ENCODE measurements at places on chromosomes 16 and 17.

- no peak for DNase-seq
These were observed 28.1 kb upstream of the HNF1B start for GRCh38 chr17:37772982-37773381.

- DNase-seq, result peak; percentile 96
These were observed at the start of the genes COX4I1 and EMC8 for GRCh38 chr16:85799497-85800320. COX4I1 (plus strand) TSS chr16:85799695; CDS start chr16:85801206, 1,511 bp downstream. EMC8 (minus strand) TSS chr16:85799544; CDS start chr16:85799295, 249 bp downstream.

- DNase-seq, result peak; percentile 81
These were observed 1.5 kb downstream of the NDRG4 start for GRCh38 chr16:58501242-58502131.

DNA sequence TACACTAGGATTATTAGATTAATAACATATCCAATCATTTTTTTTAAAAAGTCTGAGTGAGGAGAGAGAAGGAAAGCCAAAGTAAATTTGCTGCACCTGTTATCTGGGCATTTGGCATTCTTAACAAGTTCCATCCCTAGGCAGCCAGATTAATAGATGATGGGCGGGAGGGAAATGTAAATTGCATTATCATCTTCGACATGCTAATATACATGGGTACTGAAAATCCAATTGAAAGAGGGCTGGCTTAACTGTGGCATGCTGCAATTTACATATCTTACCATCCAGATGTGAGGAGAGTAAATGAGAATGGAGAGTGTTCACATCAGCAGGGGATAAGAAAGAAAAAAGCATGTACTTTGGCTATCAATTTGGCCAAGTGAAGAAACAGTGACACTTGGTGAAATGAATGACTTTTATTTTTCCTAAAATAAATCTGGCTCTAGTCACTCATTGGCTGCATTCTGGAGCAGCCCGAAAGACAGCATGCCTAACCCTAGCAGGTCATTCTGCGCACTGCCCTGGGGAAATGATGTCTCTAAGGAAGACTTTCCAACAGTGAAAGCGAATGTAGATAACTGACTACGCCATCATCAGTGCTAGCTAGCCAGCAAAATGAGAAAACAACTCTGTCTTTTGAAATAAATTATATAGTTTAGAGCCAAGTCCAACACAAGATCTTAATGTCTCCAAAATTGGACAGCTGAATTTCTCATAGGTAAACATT lies 57.9 kb downstream of the HYDIN start:
- DNase-seq, result no peak

GRCh38 chr17:45907750-45908395 lies 13.5 kb downstream of the MAPT start:
- peak; percentile 34 for DNase-seq

DNA sequence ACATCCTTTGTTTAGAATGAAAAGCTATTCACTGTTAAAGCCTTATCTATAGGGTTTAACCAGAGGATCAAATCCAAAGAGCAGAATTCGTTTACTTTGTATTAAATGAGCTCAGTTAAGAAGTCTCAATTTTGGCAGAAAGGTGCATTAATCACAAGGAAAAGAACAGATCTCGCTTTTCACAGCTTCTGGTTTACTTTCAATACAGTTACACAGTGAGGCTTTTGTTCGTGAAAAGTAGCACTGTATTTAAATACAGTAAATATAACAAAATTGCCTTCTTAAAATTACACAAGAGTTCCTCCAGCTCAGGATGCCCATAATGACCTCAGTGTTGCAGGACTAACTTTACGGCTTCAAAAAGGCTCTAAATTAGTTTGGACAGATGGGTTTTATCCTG lies 669.1 kb upstream of the SALL1 start:
- no peak for DNase-seq

DNA sequence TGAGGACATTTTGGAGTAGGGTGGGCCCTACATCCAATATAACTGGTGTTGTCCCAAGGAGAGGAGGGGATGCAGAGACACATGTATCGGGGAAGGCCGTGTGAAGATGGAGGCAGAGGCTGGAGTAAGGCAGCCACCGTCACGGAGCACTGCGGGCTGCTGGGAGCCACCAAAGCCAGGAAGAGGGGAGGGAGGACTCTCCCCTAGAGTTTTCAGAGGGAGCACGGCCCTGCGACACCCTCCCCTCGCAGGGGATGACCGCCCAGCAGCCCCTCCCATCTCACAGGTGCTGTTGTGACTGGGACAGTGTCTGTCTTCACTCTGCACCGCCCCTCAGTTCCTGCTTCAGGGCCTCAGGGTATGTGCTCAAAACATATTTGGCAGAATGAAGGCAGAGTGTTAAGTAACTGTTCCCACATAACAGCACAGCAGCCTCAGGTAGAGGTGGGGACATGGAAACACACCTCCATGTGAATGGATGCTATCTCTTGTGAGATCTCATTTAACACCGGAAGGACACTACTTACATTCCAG lies 82.2 kb downstream of the RBFOX3 start:
- DNase-seq, result no peak

DNA sequence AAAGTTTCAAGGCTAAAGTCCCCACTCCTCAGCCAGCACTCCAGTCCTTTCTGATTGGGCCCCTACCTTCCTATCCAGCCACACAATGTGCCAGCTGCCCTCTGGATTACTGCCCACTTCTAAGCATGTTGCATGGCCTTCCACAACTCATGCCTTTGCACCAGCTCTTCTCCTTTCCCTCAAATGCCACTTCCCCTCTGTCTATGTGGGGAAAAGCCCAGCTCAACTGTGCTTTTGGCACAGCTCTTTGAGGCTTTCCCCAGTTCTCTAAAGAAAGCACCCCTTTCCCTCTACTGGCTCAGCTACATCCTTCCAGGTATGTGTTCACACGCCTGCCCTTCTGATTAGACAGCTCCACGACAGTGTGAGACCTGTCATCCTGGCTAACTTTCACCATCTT lies 18.5 kb downstream of the GTF3C1 start:
- no peak for DNase-seq

GRCh38 chr16:57562669-57563486 lies 20.4 kb downstream of the ADGRG5 start:
- no peak for DNase-seq

DNA sequence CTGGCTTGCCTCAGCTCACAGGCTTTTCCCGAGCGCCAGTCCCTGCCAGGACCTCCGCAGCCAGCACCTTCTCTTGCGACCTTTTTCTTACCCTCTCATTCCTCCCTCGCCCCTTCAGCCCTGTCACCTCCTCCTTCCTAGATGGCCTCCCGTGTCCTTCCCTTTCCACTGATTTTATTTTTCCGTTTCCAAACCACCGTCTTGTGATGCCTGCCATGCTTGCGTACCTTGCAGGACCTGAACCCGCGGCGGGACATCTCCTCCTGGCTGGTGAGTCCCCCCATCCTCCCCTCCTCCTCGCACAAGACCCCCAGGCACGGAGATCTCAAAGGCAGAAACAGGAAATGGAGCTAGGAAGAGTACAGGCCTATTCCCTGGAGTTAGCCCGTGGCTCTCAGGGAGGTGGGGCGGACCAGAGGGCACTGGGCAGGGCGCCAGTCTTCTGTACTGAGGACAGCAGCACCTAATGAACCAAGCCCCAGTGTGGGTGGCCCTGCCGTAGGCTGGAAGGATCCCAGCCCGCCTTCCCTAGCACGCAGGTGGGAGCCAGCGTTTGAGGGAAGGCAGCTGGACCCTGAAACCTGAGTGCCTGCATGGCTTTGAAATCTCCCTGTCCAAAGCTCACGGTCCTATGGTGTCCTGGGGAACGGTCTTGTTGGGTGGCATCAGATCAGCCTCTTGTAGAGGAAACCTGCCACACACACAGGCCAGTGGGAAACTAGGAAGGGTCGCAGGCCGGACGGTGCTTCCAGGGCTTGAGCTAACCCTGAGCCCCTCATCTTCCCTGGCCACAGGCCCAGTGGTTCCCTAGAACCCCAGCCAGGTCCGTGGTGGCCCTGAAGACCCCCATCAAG lies 612 bp downstream of the CISD3 start:
- DNase-seq, result peak; percentile 89

- no peak for DNase-seq
These were observed 807.3 kb upstream of the CA10 start for GRCh38 chr17:52965856-52966255.

DNA sequence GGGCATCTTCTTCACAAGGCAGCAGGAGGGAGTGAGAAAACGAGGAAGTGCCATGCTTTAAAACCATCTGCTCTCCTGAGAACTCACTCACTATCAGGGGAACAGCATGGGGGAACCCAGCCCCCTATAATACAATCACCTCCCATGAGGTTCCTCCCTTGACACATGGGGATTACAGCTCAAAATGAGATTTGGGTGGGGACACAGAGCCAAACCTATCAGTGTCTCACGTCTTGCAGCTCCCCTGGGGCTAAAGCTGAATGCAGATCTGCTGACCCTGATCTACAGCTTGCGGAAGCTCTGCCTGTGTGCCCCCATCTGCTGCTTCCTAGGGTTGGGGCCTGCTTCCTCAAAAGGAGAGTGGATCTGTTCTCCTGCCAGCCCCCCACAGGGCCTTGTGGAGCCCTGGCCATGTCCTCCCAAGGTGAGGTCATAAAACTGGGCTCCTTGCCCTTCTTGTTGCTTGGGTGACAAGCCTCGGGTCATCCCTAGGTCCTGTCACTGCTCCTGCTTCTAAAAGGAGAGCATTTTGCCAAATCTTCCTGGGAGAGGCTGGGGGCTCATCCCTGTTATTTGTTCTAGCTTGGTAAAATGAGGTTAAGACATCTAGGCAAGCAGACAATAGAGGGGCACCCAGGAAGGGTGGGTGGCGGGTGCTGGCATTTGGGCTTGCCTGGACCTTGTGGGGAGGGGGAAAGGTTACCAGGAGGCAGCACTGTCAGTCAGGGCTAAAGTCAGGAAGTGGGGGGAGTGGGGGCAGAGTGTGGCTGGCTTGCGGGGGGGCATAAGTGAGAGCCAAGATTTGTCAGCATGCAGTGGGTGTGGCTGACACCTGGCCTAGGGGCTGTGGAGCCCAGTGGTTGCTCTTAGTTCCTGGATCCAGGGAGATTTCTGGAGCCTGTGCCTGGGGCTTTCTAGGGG lies 16.0 kb downstream of the KRT33A start:
- no peak for DNase-seq

DNA sequence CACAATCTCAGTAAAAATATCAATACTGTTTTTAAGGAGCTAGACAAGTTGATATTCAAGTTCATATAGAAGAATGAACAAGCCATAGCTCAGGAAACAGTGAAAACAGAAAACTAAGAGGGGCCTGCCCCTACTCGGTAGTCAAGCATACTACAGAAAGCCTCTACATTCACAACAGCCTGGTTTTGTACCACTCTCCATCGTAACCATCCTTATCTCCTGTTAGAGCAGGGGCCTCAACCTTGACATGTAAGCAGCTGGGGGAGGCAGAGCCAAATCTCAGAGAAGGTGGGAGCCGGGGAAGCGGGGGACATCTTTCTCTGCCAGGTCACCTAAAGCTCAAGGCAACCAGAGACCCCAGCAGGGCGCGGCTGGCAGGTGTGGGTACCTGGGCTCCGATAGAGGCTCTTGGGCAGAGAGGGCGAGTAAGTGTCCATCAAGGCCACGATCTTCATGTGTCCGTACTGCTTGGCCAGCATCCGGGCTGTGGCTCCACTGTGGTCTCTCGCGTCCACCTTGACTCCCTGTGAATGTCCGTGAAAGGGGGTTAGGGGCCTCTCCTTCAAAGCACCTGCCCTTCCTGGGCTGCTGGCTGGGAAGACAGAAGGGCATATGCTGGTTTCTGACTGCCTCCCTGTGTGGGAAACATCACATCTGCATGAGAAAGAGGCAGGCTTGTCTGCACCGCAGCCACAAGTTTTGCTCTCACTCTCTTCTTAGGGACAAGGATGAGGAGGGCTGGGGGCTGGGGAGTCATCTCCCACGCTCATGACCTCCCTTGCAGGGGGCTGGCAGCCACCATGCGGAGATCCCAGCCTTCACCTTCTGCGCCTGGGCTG lies 20.2 kb downstream of the ANKS3 start:
- no peak for DNase-seq

GRCh38 chr16:89312598-89313299 lies 95.2 kb downstream of the ZNF778 start:
- DNase-seq, result no peak

- DNase-seq, result no peak
These were observed 127.5 kb upstream of the COX10 start for GRCh38 chr17:13941781-13942180.

- no peak for DNase-seq
These were observed 32.7 kb downstream of the TRIM37 start for GRCh38 chr17:59073972-59074371.

GRCh38 chr17:71412803-71413202 lies 708.0 kb upstream of the SOX9 start:
- no peak for DNase-seq

DNA sequence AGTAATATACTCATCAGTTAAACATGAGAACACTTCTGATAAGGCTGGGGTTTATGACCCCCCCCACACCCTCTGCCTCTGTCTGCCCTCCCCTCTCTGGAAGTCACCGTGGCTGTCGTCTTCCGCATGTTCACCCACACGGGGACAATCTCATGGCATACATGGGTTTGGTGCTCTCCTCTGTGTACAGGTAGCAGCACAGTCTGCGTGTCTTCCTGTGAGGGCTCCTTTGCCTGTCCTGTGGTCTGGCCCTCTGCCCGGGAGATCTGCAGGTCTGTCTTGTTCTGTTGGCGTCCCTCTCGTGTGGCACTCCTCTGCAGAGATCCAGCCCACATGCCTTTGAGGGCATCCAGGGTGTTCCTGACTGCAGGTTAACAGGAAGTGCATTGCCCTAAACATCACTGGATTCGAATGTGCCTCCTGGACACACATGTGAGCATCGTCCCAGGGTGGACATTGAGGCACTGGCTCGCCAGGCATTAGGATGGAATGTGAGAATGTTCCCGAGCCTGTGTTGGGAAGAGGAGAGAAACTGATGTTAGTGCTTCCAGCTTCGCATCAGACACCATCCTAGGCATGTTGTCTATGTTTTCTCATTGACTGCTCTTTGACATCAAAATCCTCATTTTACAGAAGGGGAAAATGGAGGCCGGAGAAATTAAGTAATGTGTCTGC lies 54.5 kb downstream of the NKD1 start:
- no peak for DNase-seq

DNA sequence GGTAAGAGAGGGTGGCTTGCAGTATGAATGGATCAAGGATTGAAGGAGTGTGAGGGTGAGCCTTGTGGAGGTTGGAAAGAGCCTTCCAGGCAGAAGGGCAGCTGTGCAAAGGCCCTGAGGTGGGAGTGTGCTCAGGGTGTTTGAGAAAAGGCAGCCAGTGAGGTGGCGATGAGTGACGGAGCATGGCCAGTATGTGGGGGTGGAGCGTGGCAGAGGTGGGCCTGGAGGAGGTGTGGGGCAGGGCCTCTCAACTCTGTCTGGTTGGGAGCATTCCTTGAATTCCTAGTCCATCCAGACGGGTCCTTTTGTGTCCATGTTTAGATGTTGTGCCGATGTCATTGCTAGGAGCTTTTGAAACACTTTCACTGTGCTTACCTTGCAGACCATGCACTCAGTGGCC lies 51.3 kb downstream of the EPN2 start:
- DNase-seq, result no peak

GRCh38 chr17:45170931-45171337 lies 9.3 kb downstream of the HEXIM2 start:
- DNase-seq, result peak; percentile 43

DNA sequence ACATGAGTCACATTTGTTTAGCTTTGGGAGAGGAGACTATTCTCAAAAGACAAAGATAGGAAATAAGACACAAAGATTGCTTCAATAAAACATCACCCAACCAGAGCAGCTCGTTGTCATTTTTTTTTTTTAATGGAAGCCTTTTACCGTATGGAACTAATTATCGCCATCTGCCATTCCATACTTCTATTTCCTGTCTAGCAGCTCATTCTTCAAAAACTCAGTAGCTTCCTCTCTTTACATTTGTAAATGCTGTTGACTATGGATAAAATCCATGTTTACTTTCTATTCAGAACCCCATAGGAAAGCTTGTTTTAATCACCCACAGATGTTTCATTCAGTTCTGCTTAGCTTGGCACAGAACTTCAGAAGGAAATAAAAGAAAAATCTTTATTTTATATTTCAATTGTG lies 110.0 kb upstream of the PSMD7 start:
- DNase-seq, result no peak

All from BE2C (cell line).